Stimulated activated CD8-positive, alpha-beta memory T cell treated with anti-CD3 and anti-CD28 coated beads, Interleukin-7, amount 100 ng/mL, for 48 hours (primary cell): ENCODE measurements at places on chromosomes 16 and 17.

GRCh38 chr16:52498328-52499059 lies 48.4 kb downstream of the TOX3 start:
- DNase-seq, result no peak

- no peak for DNase-seq
Observed at GRCh38 chr17:61152898-61153297, 246.7 kb upstream of the TBX2 start.

DNA sequence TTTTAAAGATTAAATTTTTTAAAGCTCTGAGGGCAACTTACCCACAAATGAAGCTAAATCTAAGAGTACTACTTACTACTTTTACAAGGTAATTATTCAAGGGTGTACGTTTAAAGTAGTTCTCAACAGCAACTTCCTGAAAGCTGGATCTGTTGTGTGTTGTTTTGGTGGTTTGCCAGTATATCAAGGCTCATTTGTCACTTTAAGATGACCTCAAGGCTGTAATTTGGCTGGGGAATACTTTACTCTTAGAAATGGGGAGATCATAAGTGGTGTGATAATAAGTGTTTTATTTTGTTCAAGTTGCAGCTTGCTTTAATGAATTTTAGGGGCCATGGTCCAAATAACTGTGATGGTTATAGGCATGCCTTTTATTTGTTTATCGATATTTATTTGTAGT lies 30.4 kb downstream of the AP2B1 start:
- no peak for DNase-seq

- no peak for DNase-seq
Observed at GRCh38 chr17:82441691-82442487, 8.7 kb downstream of the CYBC1 start.

- DNase-seq, result no peak
Observed at GRCh38 chr16:67177743-67178699, 5.7 kb downstream of the MATCAP1 start.
